Naive thymus-derived CD4-positive, alpha-beta T cell (primary cell): ENCODE measurements at places on chromosomes 6 and 20. TPM values are rescaled to one million over a fixed set of nuclear protein-coding genes. Genes with fewer than 3 reads are reported as not detected.

ITPR3 gene
- polyA plus RNA-seq, result 7.3 TPM

ROS1 gene
- polyA plus RNA-seq, result not detected

PBOV1 gene
- not detected for polyA plus RNA-seq

SMLR1 gene
- not detected for polyA plus RNA-seq

TTLL9 gene
- polyA plus RNA-seq, result not detected

DSE gene
- 4.8 TPM for polyA plus RNA-seq

RHAG gene
- polyA plus RNA-seq, result not detected

SLC32A1 gene
- not detected for polyA plus RNA-seq

ELOVL4 gene
- 1.6 TPM for polyA plus RNA-seq

PCSK2 gene
- polyA plus RNA-seq, result not detected

MCCD1 gene
- not detected for polyA plus RNA-seq

RAMACL gene
- not detected for polyA plus RNA-seq

GGTLC1 gene
- polyA plus RNA-seq, result not detected

SRF gene
- 4.0 TPM for polyA plus RNA-seq

STX11 gene
- 1.9 TPM for polyA plus RNA-seq

PROCR gene
- polyA plus RNA-seq, result 0.87 TPM

SNAI1 gene
- polyA plus RNA-seq, result 0.34 TPM

RBM24 gene
- not detected for polyA plus RNA-seq

TRIM31 gene
- 0.59 TPM for polyA plus RNA-seq

CRISP3 gene
- polyA plus RNA-seq, result not detected

ASIP gene
- not detected for polyA plus RNA-seq

CDKN1A gene
- polyA plus RNA-seq, result 0.08 TPM

SLC17A9 gene
- 0.63 TPM for polyA plus RNA-seq

AIF1 gene
- polyA plus RNA-seq, result 182 TPM

PRL gene
- polyA plus RNA-seq, result not detected

PLN gene
- 0.34 TPM for polyA plus RNA-seq

LSM2 gene
- 67.9 TPM for polyA plus RNA-seq

KIF13A gene
- not detected for polyA plus RNA-seq

KCNQ2 gene
- polyA plus RNA-seq, result not detected

BHLHE23 gene
- not detected for polyA plus RNA-seq

C20orf144 gene
- polyA plus RNA-seq, result not detected

TUBB2A gene
- polyA plus RNA-seq, result 5.4 TPM

CRIP3 gene
- polyA plus RNA-seq, result not detected

COL9A1 gene
- polyA plus RNA-seq, result not detected

BPI gene
- polyA plus RNA-seq, result not detected

HFE gene
- polyA plus RNA-seq, result 0.85 TPM

APMAP gene
- 70.2 TPM for polyA plus RNA-seq

CGA gene
- not detected for polyA plus RNA-seq

C6orf58 gene
- polyA plus RNA-seq, result not detected

TSHZ2 gene
- 7.7 TPM for polyA plus RNA-seq

PHACTR3 gene
- polyA plus RNA-seq, result not detected

RNGTT gene
- 17.9 TPM for polyA plus RNA-seq

HDGFL1 gene
- not detected for polyA plus RNA-seq

FLRT3 gene
- polyA plus RNA-seq, result not detected

TRIM15 gene
- not detected for polyA plus RNA-seq

HSPA12B gene
- 0.20 TPM for polyA plus RNA-seq

SEL1L2 gene
- polyA plus RNA-seq, result not detected

PLCB1 gene
- polyA plus RNA-seq, result 2.3 TPM

FAM184A gene
- polyA plus RNA-seq, result 3.1 TPM

FGD2 gene
- polyA plus RNA-seq, result 0.25 TPM

METTL24 gene
- not detected for polyA plus RNA-seq

PCK1 gene
- polyA plus RNA-seq, result not detected

TCF21 gene
- polyA plus RNA-seq, result not detected

JPH2 gene
- polyA plus RNA-seq, result not detected

COL10A1 gene
- polyA plus RNA-seq, result 0.07 TPM

TRAPPC3L gene
- polyA plus RNA-seq, result not detected
